Stimulated activated CD4-positive, alpha-beta T cell treated with anti-CD3 and anti-CD28 coated beads, Interleukin-2, amount 100 ng/mL, for 4 hours (primary cell): ENCODE measurements at places on chromosomes 12 and 14.
A peak's percentile ranks its signal among the peaks of the same experiment; 100 is the strongest.

- no peak for DNase-seq
These were observed 157.6 kb downstream of the AACS start for GRCh38 chr12:125222876-125223275.

GRCh38 chr12:93358058-93358457 is 19.7 kb upstream of the NUDT4 start:
- DNase-seq: no peak

DNA sequence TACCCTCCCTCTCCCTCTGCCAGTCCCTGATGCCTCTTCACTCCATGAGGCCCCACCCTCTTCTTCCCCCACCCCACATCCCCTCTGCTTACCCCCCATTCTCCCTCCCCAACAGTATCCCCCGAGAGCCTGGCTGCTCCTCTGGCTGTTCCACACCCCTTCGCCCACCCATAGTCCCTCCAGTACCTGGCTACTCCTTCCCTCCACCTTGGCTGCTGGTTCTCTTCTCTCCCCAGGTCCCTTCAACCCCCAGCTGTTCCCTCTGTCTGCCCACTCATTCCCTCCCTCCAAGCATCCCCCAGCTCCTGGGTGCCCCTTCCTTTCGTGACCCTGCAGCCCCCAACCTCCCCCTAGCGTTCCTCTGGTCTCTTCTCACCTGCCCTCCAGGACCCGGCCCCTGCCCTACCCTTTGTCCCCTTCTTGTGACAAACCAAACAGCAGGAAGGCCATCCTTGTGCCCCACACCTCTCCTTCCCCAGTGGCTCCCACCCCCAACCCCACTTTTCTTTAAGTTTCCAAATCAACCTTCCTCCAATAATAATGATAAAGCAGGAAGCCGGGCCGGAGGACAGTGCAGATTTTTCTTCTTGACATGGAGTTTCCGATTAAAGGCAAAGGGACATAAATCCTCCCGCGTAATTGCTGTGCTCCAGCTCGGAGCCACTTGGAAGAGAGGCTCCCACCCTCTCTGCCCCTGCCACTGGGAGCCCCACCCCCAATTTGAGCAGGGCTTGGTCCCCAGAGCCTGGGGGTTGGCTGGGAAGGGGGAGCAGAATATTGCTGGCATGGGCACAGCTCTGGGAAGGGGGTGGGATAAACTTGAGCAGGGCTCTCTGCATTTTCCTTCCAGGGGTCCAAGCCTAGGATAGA is 40.0 kb downstream of the SMUG1 start:
- no peak for DNase-seq

GRCh38 chr14:91356181-91356763 is 61.3 kb downstream of the CCDC88C start:
- no peak for DNase-seq

GRCh38 chr14:81557146-81557545 is 23.5 kb upstream of the SEL1L start:
- DNase-seq: no peak

DNA sequence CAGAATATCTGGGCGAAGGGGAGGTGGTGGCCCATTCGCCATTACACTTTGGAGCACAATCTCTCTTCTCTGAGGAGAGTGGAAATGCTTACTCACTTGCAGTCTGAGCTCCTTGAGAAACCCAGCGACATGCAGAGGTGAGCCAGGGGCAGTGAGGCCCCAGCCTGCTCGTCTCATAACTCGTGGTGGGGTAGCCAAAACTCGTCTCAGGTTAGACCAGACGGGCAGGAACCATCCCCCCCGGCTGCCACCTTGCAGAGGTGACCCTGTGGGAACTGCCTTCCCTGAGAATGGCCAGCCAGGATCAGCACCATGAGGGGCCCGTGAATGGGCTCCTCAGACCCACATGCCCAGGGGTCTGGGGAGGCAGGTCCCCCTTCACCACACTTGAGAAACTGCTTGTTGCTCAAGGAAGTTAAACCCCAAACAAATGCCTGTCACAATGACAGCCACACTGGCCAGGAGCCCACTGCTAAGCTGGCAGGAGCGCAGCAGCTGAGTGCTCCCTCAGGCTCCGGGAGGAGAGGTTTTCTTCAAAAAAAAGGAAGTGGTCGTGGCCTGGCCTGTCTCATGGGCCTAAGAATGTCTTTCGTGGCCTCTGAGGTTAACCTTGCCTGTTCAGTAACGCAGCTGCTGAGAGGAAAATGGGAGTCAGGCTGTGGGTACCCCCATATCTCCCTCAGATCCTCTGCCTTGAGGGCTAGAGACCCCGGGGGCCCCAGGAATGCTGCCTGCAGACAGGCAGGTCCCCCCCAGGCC is 9.2 kb upstream of the ALDH2 start:
- DNase-seq: no peak

DNA sequence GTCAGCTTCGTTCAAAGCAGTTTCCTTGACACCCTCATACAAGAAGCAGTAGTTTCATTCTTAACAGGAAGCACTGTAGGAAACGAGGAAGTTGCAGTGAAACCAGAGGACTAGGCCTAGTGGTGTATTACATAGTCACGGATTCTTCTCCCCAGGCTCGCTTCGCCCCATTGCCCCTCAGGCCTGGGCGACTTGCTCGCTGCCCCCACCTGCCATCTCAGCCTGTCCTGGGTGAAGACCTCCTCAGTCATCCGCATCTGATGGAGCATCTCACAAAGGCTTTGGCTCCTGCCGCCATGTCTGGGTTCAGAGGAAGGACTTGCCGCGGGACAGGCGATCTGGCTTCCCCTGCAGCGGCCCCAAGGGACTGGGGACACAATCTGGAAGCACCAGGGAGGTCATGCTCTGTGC is 93.5 kb downstream of the LMNTD1 start:
- no peak for DNase-seq

DNA sequence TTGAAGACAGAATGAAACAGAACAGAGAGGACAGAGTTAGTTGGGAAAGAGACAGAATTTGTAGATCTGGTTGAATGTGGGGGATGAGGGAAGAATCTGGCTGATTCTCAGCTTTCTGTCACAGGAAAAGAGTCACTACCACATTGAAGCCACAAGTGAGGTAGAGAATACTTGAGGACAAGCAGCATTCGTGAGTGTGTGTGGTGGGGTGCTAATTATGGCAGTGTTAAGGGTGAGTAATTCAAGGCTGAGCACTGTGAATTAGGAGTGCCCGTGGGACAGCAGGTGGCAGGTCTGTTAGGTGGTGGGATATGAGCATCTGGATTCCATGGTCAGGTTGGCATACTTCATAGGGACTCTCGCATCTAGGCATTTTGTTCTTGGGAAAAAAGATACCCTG is 347.4 kb upstream of the PRICKLE1 start:
- DNase-seq: no peak

- DNase-seq: no peak
These were observed 6.9 kb downstream of the TNFRSF1A start for GRCh38 chr12:6334940-6335450.

GRCh38 chr12:56593909-56594621 is 36.1 kb downstream of the BAZ2A start:
- peak; percentile 37 for DNase-seq

GRCh38 chr14:65600742-65601141 is 188.2 kb downstream of the FUT8 start:
- DNase-seq: no peak

DNA sequence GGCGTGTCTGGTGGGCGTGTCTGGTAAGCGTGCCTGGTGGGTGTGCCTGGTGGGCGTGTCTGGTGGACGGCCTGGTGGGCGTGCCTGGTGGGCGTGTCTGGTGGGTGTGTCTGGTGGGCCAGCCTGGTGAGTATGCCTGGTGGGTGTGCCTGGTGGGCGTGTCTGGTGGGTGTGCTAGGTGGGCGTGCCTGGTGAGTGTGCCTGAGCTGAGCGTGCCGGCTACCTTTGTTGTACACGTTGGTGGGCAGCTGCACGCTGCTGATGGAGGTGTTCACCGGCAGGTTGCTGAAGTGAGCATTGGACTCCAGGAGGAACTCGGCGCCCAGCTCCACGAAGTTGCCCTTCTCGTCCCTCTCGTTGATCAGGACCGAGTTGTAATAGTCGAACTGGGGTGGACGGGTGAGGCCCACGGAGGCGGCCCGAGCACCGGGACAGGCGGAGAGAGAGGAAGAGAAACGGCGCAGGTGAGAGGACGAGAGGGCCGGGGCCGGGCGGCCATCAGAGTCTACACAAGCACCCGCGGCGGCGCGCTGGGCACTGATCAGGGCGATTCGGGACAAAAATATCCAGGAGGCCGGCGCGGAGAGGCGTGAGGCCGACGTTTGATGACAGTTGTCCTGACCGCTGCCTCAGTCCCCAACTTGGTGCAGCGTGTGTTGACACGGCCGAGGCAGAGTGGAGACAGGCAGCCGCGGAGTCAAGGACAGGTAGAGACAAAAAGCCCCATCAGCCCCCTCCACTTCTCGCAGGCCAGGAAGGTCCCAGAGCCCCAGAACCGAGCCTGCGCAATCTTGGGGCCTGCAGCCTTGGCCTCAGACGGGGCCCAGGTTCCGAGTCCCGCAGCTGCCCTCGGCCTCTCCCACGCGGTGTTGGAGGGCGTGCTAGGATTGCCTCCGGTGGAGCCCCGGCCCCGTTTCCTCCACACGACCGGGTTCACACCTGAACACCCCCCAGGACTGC is 10.5 kb downstream of the CACNA2D4 start:
- DNase-seq: peak; percentile 23

- DNase-seq: no peak
These were observed 45.9 kb upstream of the PLEKHG7 start for GRCh38 chr12:92656911-92657310.

- no peak for DNase-seq
These were observed 429.1 kb upstream of the CCDC196 start for GRCh38 chr14:66056926-66057552.

- no peak for DNase-seq
These were observed 54.7 kb downstream of the SPTB start for GRCh38 chr14:64825006-64825405.

DNA sequence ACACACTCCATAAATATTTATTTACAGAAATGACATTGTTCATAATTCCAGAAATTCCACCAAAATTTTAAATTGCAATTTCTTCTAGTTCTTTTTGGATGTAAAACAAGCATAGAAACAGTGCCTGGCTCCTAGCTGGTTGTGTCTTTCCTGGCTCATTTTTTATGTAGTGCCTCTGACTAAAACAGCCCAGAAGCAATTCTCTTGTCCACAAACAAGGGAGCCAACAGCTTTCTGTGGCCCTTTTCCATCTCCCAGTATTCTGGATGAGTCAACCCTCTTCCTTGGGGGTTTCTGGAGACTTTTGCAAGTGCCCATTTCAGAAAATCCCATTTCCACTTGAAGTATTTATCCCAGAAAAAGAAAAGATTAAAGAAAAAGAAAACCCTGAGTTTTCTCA is 141.4 kb downstream of the PHLDA1 start:
- DNase-seq: no peak

GRCh38 chr12:103589517-103589916 is 2.4 kb downstream of the STAB2 start:
- DNase-seq: no peak

- no peak for DNase-seq
These were observed 60.6 kb downstream of the MARK3 start for GRCh38 chr14:103445806-103446205.

- no peak for DNase-seq
These were observed 5.0 kb downstream of the DAD1 start for GRCh38 chr14:22583994-22584393.

GRCh38 chr14:26180221-26180620 is 417.6 kb downstream of the NOVA1 start:
- DNase-seq: no peak

- DNase-seq: no peak
These were observed 1082.9 kb downstream of the BCL11B start for GRCh38 chr14:98189062-98189461.

- DNase-seq: no peak
These were observed 43.7 kb downstream of the HSPB8 start for GRCh38 chr12:119222222-119222951.

DNA sequence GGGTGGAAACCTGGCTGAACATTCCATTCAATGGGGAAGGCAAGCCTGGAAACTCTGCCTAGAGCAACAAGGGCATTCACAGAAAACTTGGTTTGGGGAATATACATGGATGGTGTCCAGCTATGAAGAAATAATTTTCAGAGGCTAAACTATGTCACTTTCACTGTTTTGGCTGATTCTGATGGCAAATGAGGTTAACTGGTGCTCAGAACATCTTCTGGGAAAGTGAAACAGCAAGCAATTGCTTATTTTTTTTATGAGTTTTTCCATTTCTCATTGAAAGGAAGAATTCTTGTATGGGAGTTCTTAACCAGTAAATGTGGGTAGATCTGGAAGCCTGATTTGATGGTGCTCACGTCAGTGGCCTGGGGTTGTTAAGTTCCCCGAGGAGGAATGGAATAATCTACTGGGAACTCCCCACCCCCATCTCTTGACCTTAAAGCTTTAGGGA is 132.8 kb upstream of the BTG1 start:
- no peak for DNase-seq

DNA sequence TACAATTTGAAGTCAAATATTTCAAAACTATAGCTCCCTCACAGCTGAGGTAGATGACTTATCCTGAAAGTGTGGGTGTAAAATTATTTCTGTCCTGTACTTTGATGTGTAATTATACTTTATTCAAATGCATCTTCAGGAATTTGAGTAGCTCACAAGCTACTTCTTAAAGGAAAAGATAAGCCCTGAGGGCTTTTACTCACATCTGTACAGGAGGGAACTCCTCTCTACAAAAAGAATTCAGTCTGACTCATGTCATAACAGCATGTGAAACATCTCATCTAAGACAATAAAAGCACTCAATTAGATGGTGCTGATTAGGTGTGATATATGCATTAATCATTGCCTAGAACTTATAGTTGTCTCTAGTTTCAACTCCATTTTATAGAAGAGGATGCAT is 452.0 kb downstream of the PRKD1 start:
- DNase-seq: no peak

DNA sequence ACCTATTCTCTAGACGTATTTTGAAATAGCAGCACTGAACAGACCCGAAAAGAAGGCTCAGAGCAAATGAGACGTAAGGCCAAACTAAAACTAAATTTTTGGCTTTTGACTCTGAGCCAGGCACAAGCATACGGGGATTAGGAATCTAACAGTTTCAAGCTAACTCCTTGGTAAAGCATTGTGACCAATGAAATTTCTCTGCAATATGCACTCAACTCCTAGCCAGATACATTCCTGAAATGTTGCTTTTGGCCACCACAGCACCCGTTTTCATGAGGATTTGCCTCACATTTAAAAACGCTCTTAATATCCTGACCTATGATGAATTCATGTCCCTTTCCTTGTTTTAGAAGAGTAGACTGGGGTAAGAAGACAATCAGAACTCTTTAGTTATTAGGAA is 53.1 kb upstream of the NPFF start:
- no peak for DNase-seq
